ENCODE measurements at places on chromosomes 12 and 14.

DNA sequence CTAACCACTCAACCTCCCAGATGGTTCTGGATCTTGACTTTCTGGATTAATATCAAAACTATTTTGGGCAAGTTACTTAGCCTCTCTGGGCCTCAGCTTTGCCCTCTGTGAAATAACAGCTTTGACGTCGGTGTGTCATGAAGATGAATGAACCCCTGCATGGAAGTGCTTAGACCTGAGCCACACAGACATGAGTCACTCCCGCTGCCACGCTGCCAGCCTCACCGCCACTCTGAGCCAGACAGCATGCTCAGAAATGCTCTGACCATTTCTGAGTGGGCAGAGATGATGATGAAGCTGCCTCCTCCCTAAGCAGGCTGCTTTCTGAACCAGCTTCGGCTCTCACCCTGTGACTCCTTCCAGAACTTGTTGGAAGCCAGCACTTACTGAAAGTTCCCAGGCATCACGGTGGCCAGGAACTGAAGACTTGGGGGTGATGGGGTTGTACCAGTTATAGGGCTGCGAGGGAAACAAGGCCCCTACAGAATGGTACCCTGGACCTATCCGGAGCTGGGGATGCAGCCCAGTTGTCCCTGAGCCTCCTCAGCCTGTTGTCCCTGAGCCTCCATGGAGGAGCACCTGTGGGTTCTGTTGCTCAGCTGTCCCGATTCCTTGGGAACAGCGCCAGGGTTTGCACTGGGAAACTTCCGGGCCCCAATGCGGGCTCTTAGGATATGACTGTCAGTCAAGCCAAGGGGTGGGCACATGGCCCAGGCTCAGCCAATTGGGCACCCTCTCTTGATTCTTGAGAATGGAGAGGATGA, 2.0 kb upstream of the CCDC197 start:
- DNase-seq = no peak

GRCh38 chr14:54577494-54577893, 10.6 kb downstream of the SAMD4A start:
- no peak for DNase-seq

DNA sequence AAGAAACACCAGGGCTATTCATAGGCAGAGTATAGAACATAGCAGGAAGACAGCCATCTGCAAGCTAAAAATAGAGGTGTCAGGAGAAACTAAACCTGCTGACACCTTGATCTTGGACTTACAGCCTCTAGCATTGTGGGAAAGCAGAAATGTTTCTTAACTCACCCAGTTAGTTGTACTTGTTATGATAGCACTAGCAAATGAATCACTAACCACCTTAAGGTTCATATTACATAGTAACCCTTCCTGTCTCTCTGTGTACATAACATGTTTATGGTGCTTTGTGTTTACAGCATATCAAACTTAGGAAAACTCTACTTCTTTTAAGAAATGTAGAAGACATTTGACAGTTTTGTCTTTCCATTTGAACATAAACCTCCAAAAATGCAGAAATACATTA, 1031.3 kb downstream of the FSCB start:
- DNase-seq = no peak

DNA sequence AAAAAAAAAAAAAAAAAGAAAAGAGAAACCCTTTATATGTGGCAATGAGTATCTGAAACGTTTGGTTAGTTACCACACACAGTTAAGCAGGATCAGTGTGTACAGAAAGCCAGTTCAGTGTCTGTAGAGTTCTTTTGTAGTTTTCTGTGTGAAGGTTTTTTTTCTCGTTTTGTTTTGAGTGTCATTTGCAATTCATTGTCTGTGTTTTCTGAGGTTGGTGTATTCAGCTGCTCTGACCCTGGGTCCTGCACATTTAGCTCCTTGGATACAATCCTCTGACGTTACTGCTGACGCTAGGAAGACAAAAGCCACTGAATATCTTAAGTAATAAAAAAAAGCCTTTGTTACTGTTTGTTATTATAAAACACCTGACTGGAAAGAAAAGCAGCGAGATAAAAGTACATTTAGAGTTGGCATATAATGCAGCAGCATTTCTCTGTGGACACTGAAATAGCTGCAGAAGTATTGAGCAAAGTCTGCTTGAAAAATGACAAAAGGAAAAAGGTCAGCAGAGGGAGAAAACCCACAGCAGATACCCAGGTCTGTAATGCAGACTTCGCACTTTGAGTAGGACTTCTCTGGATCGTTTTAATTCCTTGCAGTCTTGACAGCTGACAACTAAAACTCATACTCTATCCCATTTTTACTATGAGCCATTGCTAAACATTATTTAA, 89.0 kb downstream of the POLR3B start:
- DNase-seq = no peak

DNA sequence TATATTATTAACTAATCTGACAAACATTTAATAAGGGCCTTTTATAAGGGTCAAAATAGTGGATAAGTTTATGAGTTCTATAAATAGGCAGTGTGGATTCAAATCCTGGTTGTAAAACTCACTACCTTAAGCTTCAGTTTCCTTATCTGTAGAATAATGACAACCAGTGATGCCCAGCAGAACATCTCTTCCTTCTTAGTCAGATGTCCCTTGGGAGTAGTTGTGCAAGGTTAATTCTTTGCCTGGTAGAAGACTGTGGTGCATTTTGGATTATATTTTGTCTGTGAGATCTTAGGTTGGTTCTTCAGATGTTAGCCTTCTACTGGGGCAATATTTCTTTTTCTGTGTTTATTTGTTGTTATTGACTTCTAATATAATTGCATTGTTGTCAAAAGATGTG, 59.5 kb downstream of the ARID2 start:
- DNase-seq = no peak

DNA sequence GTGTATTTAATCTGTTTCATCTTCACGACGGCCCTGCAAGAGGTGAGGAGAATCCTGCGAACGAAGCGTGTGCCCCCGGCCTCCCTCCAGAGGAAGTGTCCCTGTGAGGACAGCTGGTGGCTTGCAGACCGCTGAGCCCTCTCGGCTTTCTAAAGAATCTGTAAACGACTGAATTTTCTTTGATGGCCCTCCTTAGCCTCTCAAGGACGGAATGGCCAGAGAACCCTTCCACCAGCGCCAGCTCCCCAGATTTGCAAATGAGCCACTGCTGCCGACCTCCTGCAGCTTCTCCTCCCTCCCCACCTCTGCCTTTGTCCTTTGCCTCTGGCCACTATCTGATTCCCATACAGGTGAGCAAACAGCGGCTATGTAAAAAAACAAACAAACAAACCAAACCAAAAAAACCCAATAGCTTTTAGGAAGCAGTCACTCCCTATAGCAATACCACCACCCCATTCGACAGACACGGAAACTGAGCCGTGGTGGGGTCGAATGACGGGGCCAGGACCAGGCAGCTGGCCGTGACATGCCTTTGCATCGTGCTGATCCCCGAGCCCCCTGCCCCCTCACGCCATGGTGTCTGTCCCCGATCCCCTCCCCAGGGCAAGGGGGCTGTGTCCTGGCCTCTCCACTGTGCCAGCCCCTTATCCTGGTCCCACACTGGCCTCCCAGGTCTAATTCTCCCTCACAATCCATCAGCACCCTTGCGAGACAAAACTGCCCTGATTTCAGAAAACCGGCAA, 23.6 kb downstream of the RFLNA start:
- DNase-seq = no peak

DNA sequence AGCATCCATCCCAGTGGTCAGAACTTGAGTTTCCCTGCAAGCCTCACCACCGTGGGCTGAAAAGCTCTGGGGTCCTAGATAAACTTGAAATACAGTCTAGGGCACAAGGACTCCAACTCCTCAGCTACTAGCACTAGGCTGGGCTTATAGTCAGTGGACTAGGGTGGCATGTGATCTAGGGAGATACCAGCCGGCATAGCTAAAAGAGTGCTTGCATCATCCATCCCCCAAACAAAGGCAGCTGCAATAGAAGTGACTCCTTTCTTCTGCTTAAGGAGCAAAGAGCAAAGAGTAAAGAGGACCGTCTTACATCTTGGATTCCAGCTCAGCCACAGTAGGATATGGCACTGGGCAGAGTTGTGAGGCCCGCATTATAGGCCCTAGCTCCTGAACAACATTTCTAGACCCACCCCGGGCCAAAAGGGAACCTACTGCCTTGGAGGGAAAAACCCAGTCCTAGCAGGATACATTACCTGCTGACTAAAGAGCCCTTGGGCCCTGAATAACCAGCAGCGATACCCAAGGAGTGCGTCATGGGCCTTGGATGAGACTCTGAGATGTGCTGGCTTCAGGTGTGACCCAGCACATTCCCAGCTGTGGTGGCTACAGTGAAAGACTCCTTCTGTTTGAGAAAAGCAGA, 17.9 kb upstream of the SOS2 start:
- no peak for DNase-seq

- DNase-seq = no peak
Measured at GRCh38 chr12:98594050-98594835, 757 bp downstream of the SLC25A3 start.

Measured in T follicular helper cell (primary cell).